ENCODE measurements at places on chromosomes 5 and 9.

- DNase-seq, result no peak
These were observed 185.0 kb downstream of the DAB2IP start for GRCh38 chr9:121836366-121836885.

GRCh38 chr5:54279960-54280359 is 30.4 kb downstream of the ARL15 start:
- no peak for DNase-seq

DNA sequence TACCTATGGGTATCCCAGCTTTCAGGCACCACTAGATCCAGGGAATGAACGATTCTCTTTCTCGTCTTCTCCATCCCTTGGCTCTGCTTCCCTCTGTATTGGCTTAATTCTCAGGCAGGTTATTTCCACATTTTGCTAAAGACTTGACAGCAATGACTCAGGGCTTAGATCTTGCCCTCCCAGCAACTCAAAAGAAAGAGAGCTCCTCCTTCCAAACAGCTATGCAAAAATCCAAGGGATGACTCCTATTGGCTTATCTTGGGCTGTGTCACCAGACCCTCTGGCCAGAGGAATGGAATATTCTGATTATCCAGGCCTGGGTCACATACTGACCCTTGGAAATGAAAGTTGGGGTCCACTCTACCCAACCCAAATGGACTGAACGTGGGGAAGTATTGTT is 270.2 kb downstream of the NTRK2 start:
- DNase-seq, result no peak

DNA sequence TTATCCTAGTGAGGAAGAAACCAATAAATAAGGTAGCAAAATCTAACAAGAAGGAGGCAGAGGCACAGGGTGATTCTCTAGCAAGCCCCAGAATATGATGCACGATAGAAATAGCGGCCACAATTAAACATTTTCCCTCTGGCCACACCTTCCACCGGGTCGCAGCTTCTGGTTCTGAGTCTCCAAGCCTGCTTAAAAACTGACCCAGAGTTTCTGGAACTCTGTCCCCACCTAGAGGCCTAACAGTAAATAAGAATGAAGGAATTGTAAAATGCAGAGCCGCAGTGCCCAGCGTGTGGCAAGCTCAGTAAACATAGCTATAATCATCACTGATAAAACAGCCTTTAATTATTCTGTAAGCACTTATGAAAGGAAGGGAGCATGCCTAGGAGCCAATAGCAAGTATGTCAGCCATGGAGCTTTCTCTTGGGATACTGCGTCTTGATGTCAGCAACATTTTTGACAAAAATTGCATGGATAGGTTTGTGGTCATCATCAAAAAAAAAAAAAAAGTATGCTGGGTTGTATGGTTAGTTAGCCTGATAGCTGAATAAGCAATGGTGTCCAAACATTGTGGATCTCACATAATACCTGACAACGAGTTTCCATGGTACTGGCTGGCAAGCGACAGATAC is 465.5 kb downstream of the DNAH5 start:
- peak; percentile 17 for DNase-seq

GRCh38 chr9:38126730-38127129 is 57.7 kb upstream of the SHB start:
- DNase-seq, result no peak

DNA sequence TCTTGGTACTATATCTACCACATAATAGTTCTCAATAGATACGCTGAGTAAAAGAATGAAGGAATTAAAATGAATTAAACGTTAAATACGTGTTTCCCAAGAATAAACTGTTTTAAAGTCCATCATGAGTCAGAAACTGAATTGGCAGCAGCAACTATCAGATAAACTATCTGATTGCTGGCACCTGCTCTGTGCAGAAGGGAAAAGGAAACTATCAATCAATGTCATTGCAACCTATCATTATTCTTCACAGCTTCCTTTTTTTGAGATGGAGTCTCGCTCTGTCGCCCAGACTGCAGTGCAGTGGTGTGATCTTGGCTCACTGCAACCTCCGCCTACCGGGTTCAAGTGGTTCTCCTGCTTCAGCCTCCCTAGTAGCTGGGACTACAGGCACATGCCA is 8.8 kb upstream of the WDR36 start:
- no peak for DNase-seq

GRCh38 chr5:119470105-119470763 is 17.9 kb downstream of the HSD17B4 start:
- no peak for DNase-seq

GRCh38 chr5:34509392-34509791 is 146.7 kb upstream of the RAI14 start:
- DNase-seq, result no peak

DNA sequence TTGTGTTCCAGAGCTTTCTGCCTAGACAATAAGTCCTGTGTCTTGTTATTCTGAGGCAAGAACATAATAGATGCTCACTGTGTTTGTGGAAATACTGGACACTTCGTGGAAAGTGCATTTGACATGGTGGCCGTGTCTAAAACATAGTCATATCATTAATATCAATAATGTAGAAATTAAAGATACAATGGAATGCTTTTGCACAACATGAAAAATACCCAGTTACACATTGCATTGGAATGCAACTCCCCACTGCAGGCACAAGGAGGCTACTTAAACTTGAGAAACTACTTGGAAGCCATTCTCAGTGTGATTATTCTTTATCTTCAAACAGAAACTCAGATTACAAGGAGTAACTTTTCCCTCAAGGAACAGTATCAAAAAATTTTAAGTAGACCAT is 145.3 kb upstream of the ZNF462 start:
- DNase-seq, result no peak

GRCh38 chr9:3732077-3733038 is 206.6 kb upstream of the RFX3 start:
- DNase-seq, result peak; percentile 90

DNA sequence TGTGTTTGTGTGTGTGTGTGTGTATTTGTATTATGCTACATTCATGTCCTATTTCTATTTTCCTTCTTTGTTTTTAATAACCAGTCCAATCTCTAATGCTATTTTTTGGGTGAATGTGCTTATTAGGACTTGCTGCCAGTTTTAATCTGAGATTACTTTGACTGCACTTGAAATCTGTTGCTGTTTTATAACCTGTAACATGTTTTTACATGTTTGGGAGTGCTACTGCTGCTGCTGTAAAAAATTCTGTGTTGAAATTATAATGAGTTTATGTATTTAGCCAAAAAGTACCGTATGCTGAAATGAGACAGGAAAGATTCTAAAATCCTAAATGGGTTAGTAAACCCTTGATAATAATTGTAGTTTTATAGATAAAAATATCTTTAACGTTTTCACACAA is 104.7 kb upstream of the SSBP2 start:
- no peak for DNase-seq

DNA sequence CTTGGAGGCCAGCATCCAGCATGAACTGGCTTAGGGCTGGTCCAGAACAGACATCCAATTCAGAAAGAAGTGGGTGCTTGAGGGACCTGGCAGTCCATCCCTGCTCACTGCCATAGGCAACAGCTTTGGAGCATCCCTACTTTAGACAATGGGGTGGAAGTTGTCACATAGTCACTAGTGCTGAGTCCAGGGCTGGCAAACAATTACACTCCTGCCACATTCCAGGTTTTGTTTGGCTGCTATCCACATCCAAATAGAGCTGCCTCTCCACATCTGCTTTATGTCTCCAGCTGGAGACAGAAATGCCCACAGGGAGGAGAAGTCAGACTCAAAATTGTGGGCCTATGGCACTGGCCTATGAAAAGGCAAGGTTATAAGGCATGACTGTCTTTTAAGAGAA is 7.0 kb downstream of the FSTL4 start:
- no peak for DNase-seq

DNA sequence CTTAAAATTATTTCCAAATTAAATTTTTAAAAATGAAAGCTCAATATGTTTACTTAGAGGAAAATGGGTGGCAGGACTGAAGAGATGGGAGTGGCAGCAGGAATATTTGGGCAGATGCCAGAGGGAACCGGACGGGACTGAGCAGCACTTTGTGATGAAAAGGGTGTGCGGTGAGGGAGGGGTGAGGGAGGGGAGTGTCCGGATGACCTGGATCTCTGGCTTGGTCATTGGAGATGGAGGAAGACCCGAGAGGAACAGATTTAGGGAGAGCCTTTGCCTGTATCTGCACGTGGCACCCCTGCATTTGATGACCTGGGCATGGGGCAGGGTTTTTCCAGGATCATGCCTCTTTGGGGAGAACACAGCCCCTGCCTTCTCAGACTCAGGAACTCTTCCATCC is 201.1 kb upstream of the MVB12B start:
- DNase-seq, result no peak

- no peak for DNase-seq
These were observed 143.2 kb upstream of the VLDLR start for GRCh38 chr9:2478421-2478820.

- DNase-seq, result no peak
These were observed 10.1 kb downstream of the NPR2 start for GRCh38 chr9:35801328-35802128.

- peak; percentile 68 for DNase-seq
These were observed 35.0 kb downstream of the IPPK start for GRCh38 chr9:92634712-92635605.

DNA sequence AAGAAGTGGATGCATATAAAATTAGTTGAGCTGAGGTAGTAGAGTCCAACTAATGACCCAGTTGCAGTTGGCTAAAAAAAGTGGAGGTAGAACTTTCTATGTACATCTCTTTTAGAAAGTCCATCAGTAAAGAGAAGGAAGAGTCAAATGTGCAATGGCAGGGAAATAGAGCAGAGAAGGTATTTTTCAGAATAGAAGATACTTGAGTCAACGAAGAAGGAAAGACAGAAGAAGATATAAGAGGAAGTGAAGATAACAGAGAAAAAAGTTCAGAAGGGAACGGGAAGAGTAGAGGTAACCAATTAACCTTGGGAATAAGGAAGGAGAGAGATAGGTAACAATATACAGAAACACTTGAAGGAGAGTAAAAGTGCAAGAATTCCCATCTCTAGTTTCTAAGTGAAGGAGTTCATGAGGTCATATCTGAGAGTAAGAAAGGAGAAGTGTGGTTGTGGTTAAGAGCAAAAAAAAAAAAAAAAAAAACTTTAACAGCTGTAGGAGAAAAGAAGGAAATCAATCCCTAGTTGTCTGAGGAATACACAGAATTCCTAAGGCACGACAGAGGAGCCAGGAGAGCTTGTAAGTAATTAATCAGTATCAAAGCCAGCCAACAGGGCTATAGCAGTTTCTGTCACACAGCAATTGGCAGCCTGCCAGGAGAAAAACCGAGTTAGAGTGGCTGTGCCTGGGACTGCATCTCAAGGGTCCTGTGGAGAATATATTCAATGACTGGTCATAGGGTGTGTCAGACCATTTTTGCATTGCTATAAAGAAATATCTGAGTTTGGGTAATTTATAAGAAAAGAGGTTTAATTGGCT is 61.0 kb downstream of the ARL15 start:
- peak; percentile 12 for DNase-seq

GRCh38 chr5:59249160-59249559 is 644.4 kb downstream of the PDE4D start:
- no peak for DNase-seq

DNA sequence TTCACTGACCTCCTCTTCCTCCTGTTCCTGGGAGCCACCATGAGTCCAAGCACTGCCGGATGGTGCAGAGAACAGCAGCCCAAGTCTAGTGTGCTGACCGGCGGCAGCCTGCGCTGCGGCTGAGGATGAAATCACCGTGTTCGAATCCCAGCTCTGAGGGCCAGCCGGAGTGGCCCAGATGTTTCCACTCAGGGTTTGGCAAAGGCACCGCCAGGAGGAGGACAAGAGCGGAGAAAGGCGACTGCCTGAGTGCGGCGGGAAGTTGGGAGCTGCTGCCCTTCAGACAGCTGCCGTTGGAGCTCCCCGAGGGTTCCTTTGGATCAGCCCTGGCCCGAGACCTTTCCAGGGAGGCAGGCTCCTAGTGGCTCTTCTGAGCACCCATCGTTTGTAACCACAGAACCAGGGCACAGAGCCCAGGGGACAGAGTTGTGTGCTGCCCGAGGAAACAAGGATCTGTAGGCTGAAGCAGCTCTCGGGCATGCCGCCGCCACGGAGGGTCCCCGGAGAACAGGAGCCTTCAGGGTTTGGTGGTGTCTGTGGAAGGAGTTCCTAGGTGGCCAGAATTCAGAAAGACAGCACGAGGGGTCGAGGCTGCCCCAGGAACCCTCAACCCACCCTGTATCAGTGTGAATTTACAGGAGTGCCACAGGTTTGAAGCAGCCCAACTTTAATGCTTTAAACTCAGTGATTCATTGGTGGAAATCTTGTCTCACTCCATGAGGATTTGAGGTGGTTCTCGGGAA is 115.6 kb upstream of the COL5A1 start:
- peak; percentile 55 for DNase-seq

GRCh38 chr9:135772056-135772646 is 70.2 kb downstream of the KCNT1 start:
- no peak for DNase-seq

- DNase-seq, result no peak
These were observed 6.1 kb upstream of the MOB3B start for GRCh38 chr9:27535701-27536118.

DNA sequence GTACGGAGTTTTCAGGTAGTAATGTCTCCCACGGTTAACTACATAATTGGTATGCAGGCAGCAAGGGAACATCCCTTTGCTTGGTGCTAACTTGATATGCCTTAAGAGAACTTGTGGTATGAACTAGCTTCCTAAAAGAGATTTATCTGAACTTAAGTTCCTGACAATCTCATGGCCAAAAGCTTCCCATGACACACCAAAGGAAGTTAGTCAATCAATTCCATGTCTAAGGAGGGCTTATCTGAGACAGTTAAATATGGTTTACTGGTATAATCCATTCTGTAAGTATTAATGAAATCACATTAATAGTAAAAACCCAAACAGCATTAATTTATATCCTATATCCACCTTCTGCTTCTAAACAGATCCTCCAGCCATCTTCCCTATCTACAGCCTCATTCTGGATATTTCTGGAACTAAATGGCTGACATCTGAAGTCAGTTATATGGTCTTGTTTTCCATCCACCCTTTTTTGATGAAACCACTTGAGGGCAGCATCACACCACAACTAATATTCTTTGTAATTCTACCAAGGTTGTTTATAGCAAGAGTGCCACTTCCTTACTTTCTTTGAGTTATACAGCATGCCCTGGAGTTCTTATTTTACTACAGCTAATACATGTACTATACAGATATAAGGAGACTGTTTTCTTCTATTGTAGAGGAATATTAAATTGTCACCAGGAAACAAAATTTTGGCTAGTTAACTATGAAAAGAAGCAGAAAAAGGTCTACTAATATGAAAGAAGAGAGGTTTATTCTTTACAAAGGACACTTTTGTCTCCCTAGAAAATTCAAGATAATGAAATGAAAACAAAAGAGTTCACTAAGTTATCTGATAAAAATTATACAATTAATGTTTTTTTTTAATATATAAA is 34.7 kb downstream of the SHOC1 start:
- DNase-seq, result peak; percentile 83

DNA sequence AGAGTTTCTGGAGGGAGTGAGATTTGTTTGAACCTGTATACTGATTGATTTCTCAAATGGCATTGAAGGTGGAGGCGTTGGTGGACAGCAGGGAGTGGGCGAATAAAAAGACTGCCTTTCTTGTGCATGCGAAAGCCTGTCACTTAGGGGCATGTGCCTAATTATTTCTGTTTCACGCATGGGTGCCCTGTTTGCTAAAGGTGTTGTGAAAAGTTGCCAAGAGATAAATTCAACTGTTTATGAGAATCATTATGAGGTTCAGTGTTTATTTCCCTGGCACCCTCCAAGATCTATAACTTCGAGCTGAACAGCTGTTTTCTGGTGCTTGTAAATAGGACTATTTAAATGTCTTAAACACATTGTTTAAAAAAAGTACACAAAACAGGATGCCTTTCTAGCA is 67.4 kb upstream of the DMRTA1 start:
- DNase-seq, result no peak

GRCh38 chr9:69086312-69086711 is 50.8 kb downstream of the FXN start:
- DNase-seq, result no peak

GRCh38 chr5:98514215-98514614 is 259.2 kb upstream of the RGMB start:
- DNase-seq, result peak; percentile 4

Data from HFFc6 (cell line).